Hepatocyte (in vitro differentiated cells): ENCODE measurements at places on chromosomes 16 and 17. TPM values are rescaled to one million over a fixed set of nuclear protein-coding genes. Genes with fewer than 3 reads are reported as not detected.

GRCh38 chr16:11783319-11784037 is 13.6 kb downstream of the ZC3H7A start:
- peak overlapping the region; percentile 86 for H3K27ac ChIP-seq
- no peak for DNase-seq
- H3K27me3 ChIP-seq = no peaks in the 10 kb centered on the region
- no peak overlapping the region for H3K4me3 ChIP-seq

DNA sequence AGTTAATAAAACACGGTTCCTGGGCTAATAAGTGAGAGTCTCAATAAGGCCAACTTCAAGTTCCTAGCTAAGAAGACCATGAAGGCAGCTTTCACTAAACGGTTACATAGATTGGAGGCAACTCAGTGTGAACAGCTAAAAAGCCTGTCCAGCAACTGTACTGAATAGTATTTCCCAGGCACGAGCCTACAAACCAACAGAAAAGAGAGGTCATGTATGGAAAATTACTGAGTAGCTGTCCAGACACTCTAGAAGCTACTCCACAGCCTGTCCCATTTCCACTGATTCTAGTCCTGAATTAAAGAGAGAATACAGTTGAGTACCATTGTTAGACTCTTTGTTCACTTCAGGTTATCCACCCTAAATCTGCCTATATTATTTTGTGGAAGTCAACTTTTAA is 36.5 kb upstream of the C17orf78 start:
- H3K27ac ChIP-seq = peak overlapping the region; percentile 39
- no peaks in the 10 kb centered on the region for H3K4me1 ChIP-seq
- H3K36me3 ChIP-seq = no peaks in the 10 kb centered on the region
- H3K27me3 ChIP-seq = no peaks in the 10 kb centered on the region
- DNase-seq = no peak
- H3K4me3 ChIP-seq = no peak overlapping the region

GRCh38 chr16:16973707-16974591 is 496.8 kb downstream of the XYLT1 start:
- H3K4me1 ChIP-seq = peaks cover 4% of the 10 kb centered on the region
- no peaks in the 10 kb centered on the region for H3K27me3 ChIP-seq
- H3K27ac ChIP-seq = peak overlapping the region; percentile 79
- no peak overlapping the region for H3K4me3 ChIP-seq
- peak; percentile 28 for DNase-seq
- no peaks in the 10 kb centered on the region for H3K36me3 ChIP-seq

- H3K27me3 ChIP-seq = no peaks in the 10 kb centered on the region
- peak overlapping the region; percentile 90 for H3K27ac ChIP-seq
- peak overlapping the region; percentile 92 for H3K4me3 ChIP-seq
- H3K36me3 ChIP-seq = no peaks in the 10 kb centered on the region
Measured at GRCh38 chr16:46830417-46830901, 521 bp downstream of the C16orf87 start.

DNA sequence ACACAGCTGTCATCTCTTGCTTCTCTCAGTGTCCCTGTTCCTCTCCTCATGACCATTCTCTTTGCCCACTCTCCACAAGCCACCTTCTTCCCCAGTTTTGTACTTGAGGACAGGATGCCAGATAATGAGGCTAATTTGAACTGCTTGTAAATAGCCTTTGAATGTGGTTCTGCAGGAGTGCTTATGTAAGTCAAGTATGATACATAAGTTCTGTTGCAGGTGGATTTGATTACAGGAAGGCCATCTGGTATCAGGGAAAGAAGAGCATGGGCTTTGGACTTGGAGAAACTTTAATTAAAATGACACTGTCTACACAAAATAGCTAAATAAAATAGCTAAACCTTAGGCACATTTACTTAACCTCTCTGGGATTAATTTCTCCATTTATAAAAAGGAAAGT is 120.2 kb upstream of the HLF start:
- H3K4me1 ChIP-seq = no peaks in the 10 kb centered on the region
- no peaks in the 10 kb centered on the region for H3K36me3 ChIP-seq
- no peak overlapping the region for H3K4me3 ChIP-seq
- H3K27me3 ChIP-seq = no peaks in the 10 kb centered on the region

DNA sequence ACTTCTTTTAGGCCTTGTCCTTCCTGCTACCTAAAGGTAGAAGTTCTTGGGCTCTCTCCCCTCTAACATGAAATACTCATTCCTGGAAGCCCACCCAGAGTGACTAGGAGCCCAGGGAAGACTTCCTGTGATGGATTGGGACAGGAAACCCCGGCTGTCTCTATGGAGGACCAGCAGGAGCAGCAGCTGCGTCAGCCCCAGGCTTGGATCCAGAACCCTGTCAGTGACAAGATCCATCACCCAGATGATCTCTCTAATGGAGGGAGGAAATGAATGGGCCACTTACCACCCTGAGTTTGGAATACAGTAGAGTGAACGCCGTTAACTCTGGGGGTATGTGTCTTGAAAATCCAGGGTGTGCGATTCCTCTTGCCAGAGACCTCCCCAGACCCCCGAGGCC is 195.7 kb upstream of the WSCD1 start:
- no peaks in the 10 kb centered on the region for H3K36me3 ChIP-seq
- no peak overlapping the region for H3K27ac ChIP-seq
- no peak overlapping the region for H3K4me3 ChIP-seq
- H3K27me3 ChIP-seq = no peaks in the 10 kb centered on the region
- H3K4me1 ChIP-seq = no peaks in the 10 kb centered on the region
- DNase-seq = no peak

GRCh38 chr16:65075877-65076276 is 46.0 kb downstream of the CDH11 start:
- no peaks in the 10 kb centered on the region for H3K36me3 ChIP-seq
- H3K4me1 ChIP-seq = no peaks in the 10 kb centered on the region
- H3K27me3 ChIP-seq = no peaks in the 10 kb centered on the region
- H3K27ac ChIP-seq = no peak overlapping the region
- H3K4me3 ChIP-seq = no peak overlapping the region

GRCh38 chr17:59829217-59830006 is 63.3 kb downstream of the TUBD1 start:
- peak overlapping the region; percentile 94 for H3K27ac ChIP-seq
- peak; percentile 87 for DNase-seq
- H3K4me3 ChIP-seq = no peak overlapping the region
- no peaks in the 10 kb centered on the region for H3K27me3 ChIP-seq
- peaks cover 31% of the 10 kb centered on the region for H3K4me1 ChIP-seq

GRCh38 chr16:24010440-24011089 is 174.8 kb downstream of the PRKCB start:
- no peaks in the 10 kb centered on the region for H3K36me3 ChIP-seq
- peaks cover 9% of the 10 kb centered on the region for H3K27me3 ChIP-seq
- H3K4me3 ChIP-seq = no peak overlapping the region
- peak; percentile 91 for DNase-seq
- no peak overlapping the region for H3K27ac ChIP-seq
- no peaks in the 10 kb centered on the region for H3K4me1 ChIP-seq

GRCh38 chr17:66464921-66465320 is 162.5 kb downstream of the PRKCA start:
- no peaks in the 10 kb centered on the region for H3K36me3 ChIP-seq
- no peaks in the 10 kb centered on the region for H3K27me3 ChIP-seq
- H3K4me3 ChIP-seq = no peak overlapping the region
- no peak for DNase-seq

DNA sequence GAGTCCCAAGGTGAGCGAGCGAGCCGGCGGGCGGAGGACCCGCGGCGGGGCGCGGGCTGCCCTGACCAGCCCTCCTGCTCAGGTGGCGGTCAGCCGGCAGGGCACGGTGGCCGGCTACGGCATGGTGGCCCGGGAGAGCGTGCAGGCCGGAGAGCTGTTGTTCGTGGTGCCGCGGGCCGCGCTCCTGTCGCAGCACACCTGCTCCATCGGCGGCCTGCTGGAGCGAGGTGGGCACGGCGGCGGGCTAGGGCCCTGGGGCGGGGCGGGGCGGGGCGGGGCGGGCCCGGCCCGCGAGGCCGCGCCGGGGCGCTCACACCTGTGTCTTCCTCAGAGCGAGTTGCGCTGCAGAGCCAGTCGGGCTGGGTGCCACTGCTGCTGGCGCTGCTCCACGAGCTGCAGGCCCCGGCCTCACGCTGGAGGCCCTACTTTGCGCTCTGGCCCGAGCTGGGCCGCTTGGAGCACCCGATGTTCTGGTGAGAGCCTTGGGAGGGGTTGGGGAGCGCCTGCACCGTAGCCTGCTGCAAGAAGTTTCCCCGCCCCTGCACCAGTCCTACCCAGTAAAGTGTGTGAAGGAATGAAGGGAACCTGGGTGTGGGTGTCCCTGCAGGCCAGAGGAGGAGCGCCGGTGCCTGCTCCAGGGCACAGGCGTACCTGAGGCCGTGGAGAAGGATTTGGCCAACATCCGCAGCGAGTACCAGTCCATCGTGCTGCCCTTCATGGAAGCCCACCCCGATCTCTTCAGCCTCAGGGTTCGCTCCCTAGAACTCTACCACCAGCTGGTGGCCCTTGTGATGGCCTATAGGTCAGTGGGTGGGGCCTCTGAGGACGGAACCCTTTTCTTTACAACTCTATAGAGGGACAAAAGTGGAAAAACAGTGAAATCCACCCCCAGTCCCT is 802 bp downstream of the SETD6 start:
- peak; percentile 53 for DNase-seq
- H3K36me3 ChIP-seq = peaks cover 6% of the 10 kb centered on the region
- H3K27ac ChIP-seq = peak overlapping the region; percentile 81
- H3K27me3 ChIP-seq = no peaks in the 10 kb centered on the region
- peaks cover 21% of the 10 kb centered on the region for H3K4me1 ChIP-seq
- peak overlapping the region; percentile 46 for H3K4me3 ChIP-seq

GRCh38 chr16:87044829-87045228 is 272.4 kb downstream of the C16orf95 start:
- no peak overlapping the region for H3K27ac ChIP-seq
- DNase-seq = no peak
- peaks cover 20% of the 10 kb centered on the region for H3K27me3 ChIP-seq
- no peak overlapping the region for H3K4me3 ChIP-seq
- no peaks in the 10 kb centered on the region for H3K4me1 ChIP-seq
- no peaks in the 10 kb centered on the region for H3K36me3 ChIP-seq

DNA sequence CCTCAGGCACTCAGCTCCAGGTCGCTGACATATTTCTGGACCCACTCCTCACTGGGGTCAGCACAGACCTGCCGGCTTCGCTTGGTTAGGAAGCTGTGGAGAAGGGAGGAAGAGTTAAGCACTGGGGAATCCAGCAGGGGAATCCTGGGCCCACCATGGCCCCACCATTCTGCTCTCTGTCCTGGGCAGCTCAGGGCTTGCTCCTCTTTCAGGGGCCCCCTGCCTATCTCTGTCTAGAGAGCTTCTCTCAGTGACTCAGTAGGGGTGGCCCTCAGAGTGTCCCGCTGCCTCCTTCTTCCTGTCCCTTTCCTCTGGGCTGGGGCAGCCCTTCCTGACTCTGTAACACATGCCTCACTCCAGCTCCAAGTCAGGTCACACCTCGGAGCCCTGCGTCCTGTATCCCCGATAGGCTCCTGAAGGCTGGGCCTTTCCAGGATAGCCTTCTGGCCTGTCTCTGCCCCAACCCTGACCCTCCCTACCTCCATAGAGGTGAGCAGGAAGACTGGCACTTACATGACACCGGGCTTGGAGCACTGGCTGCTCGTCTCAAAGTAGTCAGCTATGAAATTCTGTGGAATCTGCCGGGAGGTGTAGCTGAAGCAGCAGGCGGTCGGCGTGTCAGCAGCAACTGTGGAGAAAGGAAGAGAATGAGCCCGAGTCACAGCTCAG is 1.1 kb downstream of the CCL3 start:
- H3K27me3 ChIP-seq = no peaks in the 10 kb centered on the region
- no peak for DNase-seq
- H3K4me1 ChIP-seq = no peaks in the 10 kb centered on the region

GRCh38 chr16:89171216-89172170 is at the start of gene CDH15:
CDH15 (plus strand) TSS chr16:89171748; CDS start chr16:89171832, 84 bp downstream.
- DNase-seq = peak; percentile 98
- no peaks in the 10 kb centered on the region for H3K36me3 ChIP-seq
- no peaks in the 10 kb centered on the region for H3K27me3 ChIP-seq
- no peak within 1 kb of the TSS for H3K27ac ChIP-seq
- peaks cover 21% of the 10 kb centered on the region for H3K4me1 ChIP-seq

DNA sequence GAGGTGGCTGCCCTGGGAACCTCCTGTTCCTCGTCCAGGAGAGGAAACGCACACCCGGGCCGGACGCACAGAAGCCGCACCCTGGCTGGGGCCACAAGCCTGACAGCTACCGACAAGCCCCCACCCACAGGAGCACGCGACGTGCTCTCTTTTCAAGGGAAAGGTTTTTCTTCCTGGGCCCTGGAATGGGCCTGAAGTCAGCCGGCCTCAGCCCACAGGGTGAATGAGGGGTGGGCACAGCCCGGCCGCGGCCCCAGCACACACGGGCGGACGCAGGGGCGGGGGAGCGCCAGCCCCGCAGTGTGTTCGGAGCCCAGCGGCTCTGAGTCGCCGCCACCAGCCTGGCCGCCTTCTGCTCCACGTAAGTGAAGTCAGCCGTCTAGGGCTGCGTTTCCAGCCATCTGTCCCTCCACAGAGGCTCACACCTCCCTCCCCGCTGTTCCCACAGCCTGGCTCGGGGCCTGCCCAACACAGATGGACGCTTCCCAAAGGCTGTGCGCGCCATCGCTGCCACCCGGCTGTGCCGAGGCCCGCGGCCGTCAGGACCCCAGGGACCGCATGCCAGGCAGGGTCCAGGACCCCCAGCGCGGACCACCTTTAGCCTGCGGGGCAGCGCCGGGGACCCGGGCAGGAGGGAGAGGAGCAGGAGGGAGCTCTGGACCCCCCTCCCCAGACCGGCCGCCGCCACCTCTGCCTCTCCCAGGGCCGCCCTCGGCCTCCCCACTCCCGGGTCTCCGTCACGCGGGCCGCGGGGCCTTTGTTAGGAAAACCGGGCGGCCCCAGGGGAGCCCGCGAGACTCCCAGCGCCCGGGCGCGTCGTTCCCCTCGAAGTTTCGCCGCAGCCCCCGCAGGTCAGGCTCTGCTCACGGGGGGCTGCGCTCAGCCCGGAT is 36.8 kb downstream of the CBFA2T3 start:
- H3K4me1 ChIP-seq = peaks cover 7% of the 10 kb centered on the region
- no peak for DNase-seq
- H3K36me3 ChIP-seq = no peaks in the 10 kb centered on the region
- H3K27me3 ChIP-seq = peaks cover 43% of the 10 kb centered on the region
- peak overlapping the region; percentile 29 for H3K4me3 ChIP-seq
- H3K27ac ChIP-seq = no peak overlapping the region

DNA sequence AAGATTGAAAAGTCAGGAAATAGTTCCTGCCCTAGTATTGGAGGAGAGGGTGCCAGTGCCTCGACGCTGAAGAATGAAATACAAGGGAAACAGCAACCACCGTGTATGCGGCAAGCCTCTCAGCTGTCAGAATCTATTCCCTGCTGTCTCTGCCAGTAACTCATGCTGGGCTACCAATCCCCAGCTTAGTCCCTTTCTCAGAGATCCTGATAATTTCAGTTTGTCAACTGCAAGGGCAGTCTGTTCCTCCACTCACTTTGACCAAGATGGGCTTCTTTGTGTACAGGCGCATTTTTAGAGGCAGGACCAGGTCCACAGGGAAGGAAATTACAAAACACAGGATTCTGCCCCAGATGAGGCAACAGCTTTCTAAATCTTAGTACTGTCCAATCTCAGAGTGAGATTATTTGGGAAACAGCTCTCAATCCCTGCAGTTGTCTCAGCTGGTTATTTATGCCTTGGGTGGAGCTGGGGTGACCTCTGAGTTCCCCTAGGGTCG is 1.3 kb downstream of the NQO1 start:
- peaks cover 12% of the 10 kb centered on the region for H3K4me1 ChIP-seq
- DNase-seq = no peak
- H3K36me3 ChIP-seq = no peaks in the 10 kb centered on the region
- peak overlapping the region; percentile 87 for H3K27ac ChIP-seq
- no peaks in the 10 kb centered on the region for H3K27me3 ChIP-seq

ATAD5 gene
- total RNA-seq = 2.0 and 3.2 TPM in 2 replicates

PIRT gene
- total RNA-seq = not detected in 2 replicates

HOXB1 gene
- not detected in 2 replicates for total RNA-seq

CCL7 gene
- total RNA-seq = not detected in 2 replicates
